Stimulated activated memory B cell treated with anti-CD40 and anti-IgM and Interleukin-4, amounts not matched to agents 10 μg/mL and 1 μg/mL and 100 μg/mL, for 72 hours (primary cell): ENCODE measurements at places on chromosomes 16 and 17.
A peak's percentile ranks its signal among the peaks of the same experiment; 100 is the strongest.

- ATAC-seq = peak; percentile 31
Measured at GRCh38 chr16:49281843-49282642, 405 bp upstream of the CBLN1 start.

GRCh38 chr17:47879028-47879585 is 16.9 kb upstream of the SP2 start:
- no peak for ATAC-seq

DNA sequence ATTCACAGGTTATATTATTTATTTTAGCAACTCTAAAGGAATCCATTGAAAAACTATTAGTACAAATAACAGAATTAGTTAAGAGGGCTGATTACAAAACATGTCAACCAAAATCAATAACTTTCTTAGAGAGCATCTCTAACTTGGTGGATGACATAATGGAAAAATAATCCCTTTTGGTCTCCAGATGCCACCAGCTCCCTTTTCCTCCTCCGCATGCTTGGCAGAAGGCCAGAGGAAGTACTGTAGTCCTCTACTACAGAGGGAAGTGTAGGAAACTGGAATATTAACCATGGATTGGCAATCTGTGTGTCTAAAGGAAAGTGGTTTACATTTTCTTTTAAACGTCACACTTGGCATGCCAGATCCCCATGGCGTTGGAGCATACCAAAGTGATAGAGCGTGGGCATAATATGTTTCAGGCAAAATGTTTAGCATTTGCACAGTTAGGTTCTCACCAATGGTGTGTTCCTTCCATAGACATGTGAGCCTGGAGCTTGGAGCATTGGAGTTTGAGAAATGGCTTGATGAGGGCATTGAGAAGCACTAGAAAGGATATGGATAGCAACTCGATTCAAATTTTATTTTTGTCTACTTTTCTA is 106.3 kb downstream of the PRKCB start:
- ATAC-seq = no peak

DNA sequence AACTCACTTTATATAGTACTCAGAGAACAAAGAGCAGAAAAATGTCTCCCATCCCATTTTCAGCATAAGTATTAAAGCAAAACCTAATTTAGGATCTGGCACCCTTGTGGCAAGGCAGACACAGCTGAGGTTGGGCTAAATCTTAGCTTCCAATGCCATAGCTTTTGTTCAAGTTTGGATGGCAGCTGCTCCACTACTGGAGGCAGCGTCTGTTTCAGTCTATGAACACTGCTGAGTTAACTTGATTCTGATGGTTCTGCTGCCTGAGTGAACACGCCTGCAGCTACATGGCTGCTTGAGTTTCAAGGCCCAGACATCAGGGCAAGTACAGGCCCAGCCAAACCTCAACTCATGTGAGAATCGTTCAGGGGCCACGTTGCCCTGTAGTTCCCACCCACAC is 178.2 kb upstream of the RPH3AL start:
- ATAC-seq = no peak

DNA sequence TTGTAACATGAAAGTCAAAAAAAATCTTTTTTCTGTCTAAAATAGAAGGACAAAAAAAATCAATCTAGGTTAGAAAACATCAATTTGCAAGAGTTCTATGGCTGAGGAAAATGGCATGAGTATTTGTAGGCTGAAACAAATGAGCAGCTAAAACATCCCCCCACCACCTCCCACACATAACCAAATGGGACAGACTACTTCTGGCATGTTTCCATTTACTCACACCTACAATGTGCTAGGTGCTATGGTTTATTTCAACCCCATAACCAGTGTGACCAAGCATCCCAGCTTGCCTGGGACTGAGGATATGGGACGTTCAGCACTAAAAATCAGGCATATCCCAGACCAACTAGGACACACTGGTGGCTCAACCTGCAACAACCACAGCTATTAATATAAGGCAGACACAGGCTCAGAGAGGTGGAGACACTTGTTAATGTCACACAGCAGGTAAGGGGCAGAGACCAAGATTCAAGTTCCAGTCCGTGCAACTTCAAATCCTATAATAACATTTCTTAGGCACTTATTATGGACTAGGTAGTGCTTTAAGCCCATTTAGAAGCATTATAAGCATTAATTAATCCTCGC is 96.0 kb downstream of the XYLT1 start:
- ATAC-seq = no peak

DNA sequence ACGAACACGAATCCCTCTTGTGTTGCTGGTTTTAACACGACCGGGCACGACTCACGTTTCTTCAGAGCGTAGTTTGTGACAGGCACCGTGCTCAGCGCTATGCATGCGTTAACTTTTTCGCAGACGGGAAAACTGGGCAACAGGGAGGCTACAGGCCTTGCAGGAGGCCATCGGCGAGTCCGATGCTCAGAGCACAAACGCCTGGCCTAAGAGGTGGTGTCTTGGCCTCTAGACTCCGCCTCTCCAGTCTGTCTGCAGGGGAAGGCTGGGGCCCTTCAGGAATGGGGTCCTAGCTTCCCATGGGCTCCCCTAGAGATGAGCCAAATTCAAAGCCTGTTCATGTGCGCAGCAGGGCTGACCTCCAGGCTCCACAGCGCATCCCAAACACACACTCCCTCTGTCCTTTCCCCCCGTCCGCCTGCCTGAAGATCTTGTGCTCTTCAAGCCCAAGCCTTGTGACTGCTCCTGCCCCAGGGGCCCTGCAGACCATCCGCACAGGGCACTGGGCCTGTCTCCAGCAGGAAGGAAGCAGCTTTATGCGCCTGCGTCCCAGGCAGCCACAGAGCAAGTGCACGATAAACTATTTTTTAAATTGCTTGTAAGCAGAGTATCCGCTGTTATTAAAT is 3.1 kb downstream of the CLCN7 start:
- no peak for ATAC-seq

DNA sequence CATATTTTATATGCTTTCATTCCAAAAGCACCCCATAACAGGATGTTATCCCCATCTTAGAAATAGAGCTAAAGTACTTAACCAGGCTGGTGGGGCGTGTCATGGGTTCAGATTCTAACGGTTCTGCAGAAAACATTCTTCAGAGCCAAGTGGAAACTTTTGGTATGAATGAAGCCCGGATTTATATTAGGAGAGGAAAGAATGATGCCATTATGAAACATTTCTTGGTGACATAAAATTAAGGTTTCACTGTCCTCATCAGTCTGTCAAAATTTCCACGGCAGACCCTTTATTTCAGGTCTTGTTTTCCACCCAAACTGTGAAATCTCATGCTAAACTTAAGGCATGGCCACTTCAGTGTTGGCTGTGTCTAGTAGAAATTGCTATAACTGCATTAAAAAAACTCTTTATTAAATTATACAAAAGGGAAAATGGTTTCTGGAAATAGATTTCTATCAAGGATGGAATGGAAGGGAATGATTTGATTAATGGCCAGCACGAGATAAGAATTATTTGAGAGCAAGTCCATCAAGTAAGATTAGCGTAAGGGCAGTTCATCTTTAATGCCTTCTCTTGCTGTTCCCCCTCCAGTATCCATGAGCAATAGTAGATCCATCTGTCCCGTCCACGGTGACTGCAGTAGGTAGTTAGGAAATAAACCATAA is 11.7 kb downstream of the PRKCA start:
- no peak for ATAC-seq

- no peak for ATAC-seq
Measured at GRCh38 chr16:9098377-9099090, 7.1 kb downstream of the HAPSTR1 start.

DNA sequence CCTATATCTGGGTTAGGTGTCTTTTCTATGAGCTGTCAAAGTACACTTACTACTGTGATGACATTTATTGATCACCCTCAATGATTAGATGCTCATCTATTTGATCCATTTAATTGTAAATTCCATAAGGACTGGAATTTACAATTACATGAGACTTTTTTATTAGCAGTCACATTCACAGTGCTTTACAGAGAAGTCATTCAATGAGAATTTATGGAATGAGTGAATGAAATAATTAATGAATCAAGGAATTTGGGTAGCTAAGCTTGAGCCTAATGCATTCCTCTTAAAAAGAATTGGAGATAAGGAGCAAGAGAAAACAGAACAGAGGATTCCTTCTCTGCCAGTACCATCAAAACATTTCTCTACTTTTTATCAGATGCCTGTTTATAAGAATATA is 1437.5 kb upstream of the CDH8 start:
- ATAC-seq = no peak

DNA sequence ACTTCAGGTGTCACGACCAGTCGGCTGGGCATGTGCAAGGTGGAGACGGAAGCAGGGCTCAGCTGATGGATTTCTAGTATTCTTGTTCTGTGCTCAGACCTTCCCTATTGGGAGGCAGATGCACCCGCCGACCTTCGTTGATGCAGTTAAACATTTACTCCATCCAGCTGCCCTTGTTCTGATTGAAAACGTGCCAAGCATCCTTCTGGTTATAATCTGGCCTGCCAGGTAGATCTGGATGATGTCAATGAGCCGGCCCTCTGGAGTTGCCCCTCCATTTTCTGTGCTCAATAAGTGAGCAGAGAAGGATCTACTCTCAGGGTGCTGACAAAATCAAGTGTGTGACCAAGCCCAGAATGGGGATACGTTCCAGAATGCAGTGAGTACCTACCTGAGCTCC is 38.3 kb downstream of the CCDC182 start:
- ATAC-seq = no peak

GRCh38 chr17:6027342-6028024 is 42.7 kb upstream of the WSCD1 start:
- ATAC-seq = no peak

- no peak for ATAC-seq
Measured at GRCh38 chr17:63419949-63420867, 25.9 kb downstream of the CYB561 start.

DNA sequence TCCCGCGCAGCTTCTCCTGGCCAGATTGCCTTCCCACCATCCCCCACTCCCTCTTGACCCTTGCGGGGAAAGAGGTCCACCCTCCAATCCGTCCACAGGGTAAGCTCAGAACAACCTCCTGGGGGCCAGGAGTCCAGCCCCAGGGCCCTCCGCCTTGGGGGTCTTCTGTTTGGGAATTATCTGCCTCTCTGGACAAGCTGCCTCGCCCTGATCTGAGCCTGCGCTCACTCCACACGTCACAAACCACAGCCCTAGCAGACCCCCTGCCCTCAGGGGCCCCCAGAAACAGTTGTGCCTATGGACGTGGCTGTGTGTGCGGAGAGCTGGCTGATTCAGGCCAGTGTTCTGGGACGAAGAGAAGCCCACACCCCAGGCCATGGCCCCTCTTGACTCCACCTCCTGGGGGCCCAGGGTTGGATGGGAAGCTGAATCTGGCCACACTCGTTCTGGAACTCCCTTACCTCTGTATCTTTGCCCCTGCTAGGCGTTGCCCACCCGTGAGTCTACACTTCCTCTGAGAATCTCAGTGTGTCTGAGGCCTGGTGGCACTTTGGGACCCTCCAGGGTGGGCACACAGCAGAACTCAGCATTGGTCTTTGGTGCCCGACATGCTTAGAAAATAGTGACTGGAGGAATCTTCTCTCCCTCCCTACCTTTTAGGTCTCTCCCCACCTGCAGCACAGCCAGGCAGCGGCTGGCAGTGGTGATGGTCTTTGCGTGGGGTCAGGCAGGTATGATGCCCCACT is 119.9 kb upstream of the SMURF2 start:
- ATAC-seq = no peak

- peak; percentile 89 for ATAC-seq
Measured at GRCh38 chr16:81514041-81514559, 69.5 kb downstream of the CMIP start.

DNA sequence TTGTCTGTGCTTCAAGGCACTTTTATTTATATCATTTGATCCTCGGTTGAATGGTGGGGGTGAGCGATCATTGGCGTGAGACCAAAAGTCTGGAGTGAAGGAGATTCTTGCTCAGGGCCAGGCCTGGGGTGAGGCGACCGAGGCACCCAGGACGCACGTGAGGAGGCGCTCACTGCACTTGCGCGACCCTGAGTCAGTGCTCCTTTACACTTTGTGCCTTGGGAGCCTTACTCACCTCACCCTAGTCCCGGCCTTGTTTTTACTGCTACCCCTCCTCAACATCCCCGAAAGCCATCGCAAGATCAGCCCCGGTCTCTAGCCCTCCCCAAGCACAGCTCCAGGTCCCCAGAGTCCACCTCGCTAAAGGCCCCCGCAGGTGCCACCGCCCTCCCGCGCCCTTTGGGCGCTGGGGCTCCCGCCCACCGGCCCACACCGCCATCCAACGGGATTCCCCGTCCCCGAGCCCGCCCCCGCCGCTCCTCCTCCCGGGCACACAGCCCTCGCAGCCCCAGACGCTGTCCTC is 496 bp downstream of the EZH1 start:
- ATAC-seq = peak; percentile 87

DNA sequence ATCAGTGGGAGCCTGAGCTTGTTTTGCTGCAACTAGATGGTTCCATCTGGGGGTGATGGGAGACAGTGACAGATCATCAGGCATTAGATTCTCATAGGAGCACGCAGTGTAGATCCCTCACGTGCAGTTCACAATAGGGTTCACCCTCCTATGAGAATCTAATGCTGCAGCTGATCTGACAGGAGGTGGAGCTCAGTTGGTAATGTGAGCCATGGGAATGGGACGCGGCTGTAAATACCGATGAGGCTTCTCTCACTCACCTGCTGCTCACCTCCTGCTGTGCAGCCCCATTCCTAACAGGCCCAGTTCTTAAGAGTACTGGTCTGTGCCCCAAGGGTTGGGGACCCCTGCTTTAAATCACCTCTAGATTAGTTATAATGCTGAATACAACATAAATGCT is 137.5 kb upstream of the PLEKHM1 start:
- ATAC-seq = no peak

DNA sequence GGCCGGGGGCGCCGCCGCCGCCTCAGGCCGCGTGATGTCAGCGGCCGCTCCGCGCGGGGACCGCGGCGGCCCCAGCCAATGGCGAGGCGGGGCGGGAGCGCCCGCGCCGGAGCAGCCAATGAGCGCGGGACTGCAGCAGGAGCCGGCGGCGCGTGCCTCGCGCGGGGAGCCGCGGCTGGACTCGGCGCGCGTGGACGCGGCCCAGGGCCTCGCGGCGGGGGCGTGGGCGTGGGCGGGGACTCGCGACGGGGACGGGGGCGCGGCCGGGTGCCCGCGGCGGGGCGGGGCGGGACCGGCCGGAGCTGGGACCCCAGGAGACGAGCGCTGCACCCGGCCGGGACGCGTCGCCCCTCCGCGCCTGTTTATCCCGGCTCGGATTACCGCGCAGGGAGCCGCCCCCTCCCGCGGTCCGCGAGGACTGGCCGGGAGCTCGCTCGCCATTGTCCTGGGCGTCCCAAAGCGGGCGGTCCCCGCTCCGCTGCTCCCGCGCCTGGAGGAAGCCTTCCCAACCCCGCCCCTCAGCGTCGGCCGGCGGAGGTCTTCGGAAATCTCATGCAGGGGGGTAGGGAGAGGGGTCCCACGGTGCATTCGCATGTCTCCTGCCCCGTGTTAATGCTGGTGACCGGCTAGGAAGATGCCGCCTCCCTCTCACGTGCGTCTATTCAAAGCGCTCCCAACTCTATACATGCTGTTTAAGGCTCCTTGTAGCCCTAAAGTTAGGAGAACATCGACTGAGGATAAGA is at the start of gene RNF157:
RNF157 (minus strand) TSS at position 33 of the 743 bp plus-strand sequence. CDS start 253 bp downstream, outside the sequence.
- ATAC-seq = peak; percentile 90
